ENCODE measurements at places on chromosomes 5 and 9. TPM values are rescaled to one million over a fixed set of nuclear protein-coding genes. Genes with fewer than 3 reads are reported as not detected.

EPB41L4A gene
- 12.9 TPM for total RNA-seq

DNA sequence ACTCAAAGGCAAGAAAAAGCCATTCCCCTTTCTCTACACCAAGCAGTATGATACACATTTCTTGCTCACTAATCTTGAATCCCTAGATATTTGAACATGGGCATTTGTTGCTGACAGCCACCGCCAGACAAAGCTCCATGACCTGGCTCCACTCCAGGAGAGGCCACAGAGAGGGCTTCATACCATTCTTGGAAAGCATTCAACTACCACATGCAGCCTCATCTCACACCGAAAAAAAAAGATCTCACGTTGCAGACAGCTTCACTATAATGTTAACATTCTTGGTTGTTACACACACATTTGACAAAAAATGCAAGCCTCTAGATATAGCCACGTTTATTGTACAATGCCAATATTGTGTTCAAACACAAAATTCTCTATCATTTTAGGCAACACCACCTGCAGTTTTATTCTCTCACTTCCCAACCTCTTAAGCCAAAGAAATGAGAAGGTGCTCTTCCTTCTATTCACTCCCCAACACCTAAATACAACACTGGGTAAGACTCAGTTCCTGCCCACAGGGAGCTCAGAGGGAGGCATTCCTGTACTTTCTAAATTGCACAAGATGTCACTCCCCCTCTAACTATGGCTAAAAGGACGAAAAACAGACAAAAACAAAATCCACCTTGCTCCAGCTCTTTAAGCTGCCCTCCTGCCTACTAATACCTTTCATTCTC lies 222.4 kb downstream of the TSSK1B start:
- DNase-seq, result no peak

PAEP gene
- not detected for total RNA-seq

DNA sequence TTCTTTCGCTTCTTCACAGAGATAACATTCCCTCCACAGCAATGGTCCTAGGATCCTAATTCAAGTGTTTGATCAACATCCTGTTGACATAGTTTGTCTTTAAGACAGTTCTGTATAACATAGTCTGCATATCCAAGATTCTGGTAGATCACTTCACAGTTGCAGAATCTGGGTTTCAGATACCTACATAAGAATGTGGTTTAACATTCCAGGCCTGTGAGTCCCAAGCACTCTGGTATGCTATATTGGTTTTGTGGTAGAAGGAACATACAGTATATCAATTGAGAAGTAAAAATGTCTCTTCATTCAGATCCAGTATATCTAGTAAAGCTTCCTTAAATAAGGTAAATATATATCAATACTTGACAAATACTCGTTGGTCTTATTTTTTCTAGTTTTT lies 914.2 kb upstream of the CDH6 start:
- no peak for DNase-seq

TMC1 gene
- total RNA-seq, result not detected

GOLM1 gene
- 0.46 TPM for total RNA-seq

GRCh38 chr5:68255305-68256120 lies 40.0 kb downstream of the PIK3R1 start:
- DNase-seq, result no peak

DNA sequence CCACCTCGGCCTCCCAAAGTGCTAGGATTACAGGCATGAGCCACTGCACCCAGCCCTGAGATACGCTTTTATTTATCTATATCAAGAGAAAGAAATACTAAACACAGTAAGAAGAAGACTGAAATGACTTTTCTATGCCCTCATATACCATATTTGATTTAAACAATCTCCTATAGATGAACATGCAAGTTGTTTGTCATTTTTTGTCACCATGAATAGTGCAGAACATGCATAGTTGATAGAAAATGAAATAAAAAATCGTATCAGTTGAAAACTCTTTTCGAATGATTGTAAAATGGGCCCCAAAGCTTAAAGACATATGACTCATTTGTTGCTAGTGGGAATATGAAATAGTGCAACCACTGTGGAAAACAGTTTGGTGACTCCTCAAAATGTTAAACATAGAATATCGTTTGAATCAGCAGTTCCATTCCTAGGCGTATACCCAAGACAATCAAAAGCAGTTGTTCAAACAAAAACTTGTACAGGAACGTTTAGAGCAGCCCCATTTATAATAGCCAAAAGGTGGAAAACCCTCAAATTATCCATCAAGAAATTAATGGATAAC lies 61.4 kb upstream of the ANKH start:
- DNase-seq, result no peak

DNA sequence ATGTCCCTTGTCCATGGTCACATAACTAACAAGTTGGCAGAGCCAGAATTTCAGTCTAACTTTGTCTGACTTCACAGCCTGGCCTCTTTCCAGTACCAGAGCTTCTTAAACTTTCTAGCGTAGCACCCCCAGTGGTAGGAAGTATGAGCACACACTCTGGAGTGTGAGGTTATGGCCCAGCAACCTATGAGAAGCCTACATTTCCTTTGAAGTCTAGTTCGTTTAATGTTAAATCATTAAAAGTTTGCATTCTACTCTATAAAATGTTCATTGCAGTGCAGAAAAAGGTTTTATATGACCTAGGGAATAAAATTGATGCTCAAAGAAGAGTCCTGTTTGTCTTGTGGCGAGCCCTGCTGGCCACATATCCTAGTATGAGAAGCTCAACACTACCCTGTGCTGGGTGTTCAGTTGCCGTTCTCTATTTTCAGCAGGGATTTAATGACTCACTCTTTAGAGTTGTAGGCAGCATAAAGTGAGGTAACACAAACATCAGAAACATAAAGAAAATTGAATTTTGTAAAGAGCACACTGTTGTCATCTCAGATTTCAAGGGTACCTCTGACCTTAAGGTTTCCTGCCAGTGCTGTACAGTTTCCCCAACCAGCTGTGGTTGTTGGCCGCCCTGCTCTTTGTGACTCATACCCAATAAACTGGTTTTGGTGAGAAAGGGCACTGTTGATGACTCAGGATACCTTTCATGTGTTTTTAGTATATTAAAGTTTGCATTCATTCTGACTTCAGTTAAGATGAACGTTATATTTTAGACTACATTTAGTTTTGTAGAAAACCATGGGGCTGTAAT lies 14.3 kb downstream of the MCCC2 start:
- peak; percentile 50 for DNase-seq

GRCh38 chr9:38253200-38253599 lies 139.3 kb upstream of the ALDH1B1 start:
- no peak for DNase-seq

FRRS1L gene
- total RNA-seq, result not detected
